RCC 7860 (cell line): ENCODE measurements at places on chromosomes 11 and 22.

DNA sequence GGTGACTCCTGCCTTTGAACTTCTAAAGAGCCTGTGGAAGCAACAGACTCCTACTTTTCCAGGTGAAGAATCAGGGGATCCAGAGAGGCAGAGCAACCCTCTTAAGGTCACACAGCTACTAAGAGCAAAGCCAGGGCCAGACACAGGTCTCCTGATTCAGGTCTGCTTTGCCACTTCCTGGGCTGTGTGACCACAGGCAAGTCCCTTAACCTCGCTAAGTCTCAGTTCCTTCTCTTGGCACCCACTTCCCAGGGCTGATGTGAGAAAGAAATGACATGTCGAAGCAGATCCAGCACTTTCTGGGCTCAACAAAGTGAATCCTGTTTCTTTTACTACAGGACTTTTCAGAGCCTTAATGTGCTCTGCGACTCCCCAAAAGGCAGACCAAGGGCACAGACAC is 30.2 kb downstream of the UQCR10 start:
- DNase-seq, result no peak

- DNase-seq, result no peak
Observed at GRCh38 chr11:2892967-2893528, 7.5 kb upstream of the CDKN1C start.

GRCh38 chr11:82890936-82891335 is 9.3 kb downstream of the PRCP start:
- DNase-seq, result no peak

- no peak for DNase-seq
Observed at GRCh38 chr11:130431801-130432200, 3.4 kb upstream of the ADAMTS8 start.

DNA sequence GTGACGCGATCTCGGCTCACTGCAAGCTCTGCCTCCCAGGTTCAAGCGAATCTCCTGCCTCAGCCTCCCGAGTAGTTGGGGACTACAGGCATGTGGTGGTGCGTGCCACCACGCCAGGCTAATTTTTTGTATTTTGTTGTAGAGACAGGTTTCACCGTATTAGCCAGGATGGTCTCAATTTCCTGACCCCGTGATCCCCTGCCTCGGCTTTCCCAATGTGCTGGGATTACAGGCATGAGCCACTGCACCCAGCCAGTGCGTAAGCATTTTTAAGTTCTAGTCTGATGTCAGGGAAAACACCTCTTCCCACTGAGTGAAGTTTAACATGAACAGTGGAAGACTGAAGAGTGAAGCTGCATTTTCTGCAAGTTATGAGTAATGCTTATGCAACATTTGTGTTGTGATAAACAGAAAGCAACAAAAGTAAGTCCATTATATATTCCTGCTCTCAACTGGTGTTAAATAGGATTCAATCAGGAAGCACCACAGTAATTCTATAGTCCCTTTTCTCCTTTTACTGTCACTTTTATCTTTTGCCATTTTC is 1219.8 kb upstream of the RAG2 start:
- no peak for DNase-seq

GRCh38 chr22:48180631-48181030 is 1418.2 kb downstream of the TBC1D22A start:
- DNase-seq, result no peak
